ENCODE measurements at places on chromosomes 5 and 9.

GRCh38 chr5:87526131-87526530 is 113.4 kb upstream of the CCNH start:
- peak; percentile 1 for DNase-seq

GRCh38 chr9:123834218-123834888 is 95.6 kb downstream of the DENND1A start:
- DNase-seq, result no peak

- peak; percentile 2 for DNase-seq
These were observed 615.0 kb upstream of the CHD1 start for GRCh38 chr5:99543841-99544240.

DNA sequence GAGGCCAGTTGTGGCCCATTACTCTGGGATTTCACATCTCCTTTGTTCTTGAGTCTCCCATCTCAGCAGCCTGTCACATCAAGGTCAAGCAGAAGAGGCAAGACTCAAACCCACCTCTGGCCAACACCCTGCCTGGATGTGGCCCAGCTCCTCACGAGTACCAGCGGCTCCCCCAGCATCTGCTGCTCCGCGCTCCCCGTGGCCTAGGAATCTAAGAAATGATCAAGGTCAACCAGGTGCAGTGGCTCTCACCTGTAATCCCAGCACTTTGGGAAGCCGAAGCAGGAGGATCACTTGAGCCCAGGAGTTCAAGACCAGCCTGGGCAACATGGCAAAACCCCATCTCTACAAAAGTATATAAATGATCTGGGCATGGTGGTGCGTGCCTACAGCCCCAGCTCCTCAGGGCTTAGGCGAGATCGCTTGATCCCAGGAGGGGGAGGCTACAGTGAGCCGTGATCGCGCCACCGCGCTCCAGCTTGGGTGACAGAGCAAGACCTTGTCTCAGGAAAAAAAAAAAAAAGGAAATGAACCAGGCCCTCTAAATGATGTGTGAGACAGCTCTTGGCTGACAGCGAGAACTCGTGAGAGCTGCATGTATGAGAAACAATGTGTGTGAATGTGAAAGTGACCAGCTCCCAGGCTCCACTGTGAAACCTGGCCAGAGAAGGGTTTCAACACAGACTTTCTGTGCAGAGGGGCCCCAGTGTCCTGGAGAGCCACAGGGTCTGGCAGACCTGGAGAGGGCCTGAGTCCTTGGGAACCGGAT is 61.6 kb upstream of the ANGPTL2 start:
- DNase-seq, result no peak

DNA sequence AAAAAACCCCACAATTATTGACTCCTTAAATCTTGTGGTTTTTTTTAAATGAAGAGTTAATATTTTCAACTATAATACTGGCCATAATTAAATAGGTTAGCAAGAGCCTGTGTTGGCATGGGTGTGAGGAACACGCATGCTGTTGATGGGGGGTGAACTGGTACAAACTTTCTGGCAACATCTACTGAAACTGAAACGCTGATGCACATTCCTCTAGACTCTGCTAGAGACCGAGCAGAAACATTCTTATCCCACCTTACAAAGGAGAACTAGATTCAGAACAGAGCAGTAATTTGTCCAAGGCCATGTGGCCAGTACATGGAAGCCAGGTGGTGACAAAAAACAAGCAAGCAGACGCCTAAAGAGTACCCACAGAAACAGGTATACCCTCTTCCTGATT is 2.4 kb downstream of the BICD2 start:
- DNase-seq, result no peak

DNA sequence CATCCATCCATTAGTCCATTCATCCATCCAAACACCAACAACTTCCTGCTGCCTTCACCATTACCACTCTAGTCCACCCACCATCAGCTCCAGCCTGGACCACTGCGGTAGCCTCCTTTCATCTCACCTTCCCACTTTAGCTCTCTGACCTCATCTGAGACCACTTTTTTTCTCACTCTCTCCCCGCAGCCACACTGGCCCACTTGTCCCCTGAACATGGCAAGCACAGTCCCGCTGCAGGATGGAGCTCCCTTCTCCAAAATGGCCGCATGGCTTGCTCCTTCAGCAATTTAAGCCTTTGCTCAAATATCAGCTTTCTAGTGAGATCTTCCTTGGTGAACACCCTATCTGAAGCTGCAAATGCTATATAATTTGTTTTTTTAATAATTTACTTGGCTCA is 11.1 kb downstream of the CSF1R start:
- DNase-seq, result no peak

GRCh38 chr5:152246401-152246800 is 158.7 kb downstream of the NMUR2 start:
- peak; percentile 9 for DNase-seq

- DNase-seq, result peak; percentile 77
These were observed 149.0 kb upstream of the FST start for GRCh38 chr5:53331463-53331862.

DNA sequence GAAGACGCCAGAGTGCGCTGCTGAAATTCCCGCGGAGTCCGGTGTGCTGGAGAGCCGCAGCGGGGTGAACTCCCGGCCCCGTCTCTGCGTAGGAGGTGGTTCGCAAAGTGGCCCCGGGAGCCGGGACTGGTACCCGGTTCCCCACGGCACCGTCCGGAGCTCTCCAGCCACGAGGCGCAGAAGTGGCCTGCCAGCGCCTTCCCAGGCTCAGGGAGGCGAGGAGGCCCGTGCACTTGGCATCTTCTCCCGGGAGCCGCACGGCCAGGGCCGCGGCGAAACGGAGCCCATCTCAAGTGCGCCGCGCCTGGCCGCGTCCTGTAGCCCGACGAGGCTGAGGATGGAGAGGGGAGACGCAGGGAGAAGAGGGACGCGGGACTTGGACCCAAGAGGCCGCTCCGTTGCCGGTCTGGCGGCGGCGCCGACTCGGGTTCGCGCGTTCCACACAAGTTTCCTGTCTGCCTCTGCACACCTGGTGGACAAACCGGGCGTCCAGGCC is 1.1 kb upstream of the IRX1 start:
- no peak for DNase-seq

- DNase-seq, result no peak
These were observed 26.9 kb downstream of the PTPA start for GRCh38 chr9:129138144-129138462.
